ENCODE measurements at places on chromosomes 3 and 15. TPM values are rescaled to one million over a fixed set of nuclear protein-coding genes. Genes with fewer than 3 reads are reported as not detected.

- H3K4me3 ChIP-seq: no peak overlapping the region
- no peak overlapping the region for H3K27ac ChIP-seq
- no peaks in the 10 kb centered on the region for H3K4me1 ChIP-seq
- no peak for DNase-seq
- no peaks in the 10 kb centered on the region for H3K36me3 ChIP-seq
Observed at GRCh38 chr3:176190755-176191154, 1006.5 kb downstream of the TBL1XR1 start.

DNA sequence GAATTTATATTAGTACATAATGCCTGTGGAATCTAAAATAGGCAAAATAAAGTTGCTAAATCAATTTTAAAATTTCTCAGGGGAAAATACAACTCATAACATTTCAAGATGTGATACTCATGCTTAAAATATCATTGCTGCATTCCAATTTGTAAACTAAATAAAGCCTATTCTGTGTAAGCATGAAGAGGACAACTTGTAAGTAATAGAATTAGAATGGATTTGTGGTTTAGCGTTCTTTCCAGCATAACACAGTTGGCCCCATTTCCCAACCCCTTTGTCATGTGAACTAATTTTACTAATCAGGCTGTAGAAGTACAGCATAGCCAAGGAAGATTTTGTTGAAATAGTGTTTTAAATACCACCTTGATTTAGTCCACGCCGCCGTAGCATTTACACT lies 437.2 kb downstream of the SI start:
- H3K27me3 ChIP-seq: no peaks in the 10 kb centered on the region
- no peaks in the 10 kb centered on the region for H3K36me3 ChIP-seq
- DNase-seq: no peak
- no peak overlapping the region for H3K27ac ChIP-seq
- no peaks in the 10 kb centered on the region for H3K4me1 ChIP-seq
- H3K4me3 ChIP-seq: no peak overlapping the region

DNA sequence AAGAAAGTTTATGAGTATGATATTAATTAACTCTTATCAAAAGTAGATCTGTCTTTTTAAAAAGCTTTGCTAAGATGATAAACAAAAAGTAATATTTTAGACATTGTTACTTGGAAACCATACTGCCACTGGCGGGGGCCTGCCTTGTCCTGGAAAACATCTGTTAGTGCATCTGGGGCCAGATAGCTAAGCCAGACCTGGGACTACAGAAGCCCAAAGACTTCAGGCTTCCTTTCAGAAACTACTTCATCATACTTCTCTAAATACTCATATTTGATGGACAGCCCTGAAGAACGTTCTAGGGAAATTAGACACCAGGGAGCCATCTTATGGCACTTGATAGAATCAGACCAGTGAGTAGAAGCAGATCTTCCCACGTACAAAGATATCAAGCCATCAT lies 795.4 kb upstream of the SEMA6D start:
- H3K36me3 ChIP-seq: no peaks in the 10 kb centered on the region
- no peak overlapping the region for H3K27ac ChIP-seq
- no peak for DNase-seq
- no peaks in the 10 kb centered on the region for H3K27me3 ChIP-seq

GRCh38 chr15:37252530-37252929 lies 152.2 kb upstream of the MEIS2 start:
- no peak overlapping the region for H3K4me3 ChIP-seq
- H3K27me3 ChIP-seq: no peaks in the 10 kb centered on the region
- no peaks in the 10 kb centered on the region for H3K4me1 ChIP-seq
- no peaks in the 10 kb centered on the region for H3K36me3 ChIP-seq

DNA sequence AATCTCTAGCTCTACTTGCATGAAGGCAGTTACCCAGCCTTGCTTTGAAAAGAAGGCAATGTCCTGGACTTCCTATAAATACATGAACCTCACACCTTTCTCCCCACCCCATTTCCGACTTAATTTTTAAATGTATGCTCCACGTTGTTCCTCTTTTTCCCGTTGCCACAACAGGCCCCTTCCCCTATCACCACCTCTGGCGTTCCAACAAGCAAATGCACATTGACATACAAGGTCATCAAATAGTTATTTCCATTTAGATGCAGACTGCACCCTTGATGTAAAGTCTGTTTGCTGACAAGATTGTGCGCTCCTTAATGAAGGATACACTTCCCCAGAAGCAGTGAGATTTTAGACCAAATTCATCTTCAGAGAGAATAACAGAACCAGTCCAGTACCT lies 260.7 kb upstream of the UMPS start:
- H3K4me1 ChIP-seq: peaks cover 4% of the 10 kb centered on the region
- no peak overlapping the region for H3K27ac ChIP-seq
- DNase-seq: no peak
- no peaks in the 10 kb centered on the region for H3K27me3 ChIP-seq

DNA sequence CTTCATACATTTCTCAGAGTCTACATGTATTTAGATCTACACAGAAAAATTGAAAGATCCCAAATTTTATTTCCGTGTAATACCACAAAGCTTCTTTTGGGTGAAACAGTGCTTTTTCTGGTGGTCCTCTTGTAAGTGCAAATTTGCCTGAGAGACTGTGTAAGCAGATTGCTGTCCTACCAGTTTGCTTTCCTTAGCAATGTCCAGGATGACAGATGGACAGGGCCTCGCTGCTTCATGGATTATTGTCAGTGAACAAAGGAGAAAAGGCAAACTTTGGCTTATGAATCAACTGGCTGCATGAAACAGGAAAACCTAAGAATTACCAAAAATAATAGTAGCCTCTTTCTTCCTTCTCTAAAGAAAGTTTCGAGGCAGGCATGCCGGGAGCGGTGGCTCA lies 82.6 kb upstream of the UBE2E1 start:
- H3K36me3 ChIP-seq: no peaks in the 10 kb centered on the region
- DNase-seq: no peak
- no peaks in the 10 kb centered on the region for H3K27me3 ChIP-seq
- H3K4me3 ChIP-seq: no peak overlapping the region
- H3K27ac ChIP-seq: no peak overlapping the region
- H3K4me1 ChIP-seq: no peaks in the 10 kb centered on the region

DNA sequence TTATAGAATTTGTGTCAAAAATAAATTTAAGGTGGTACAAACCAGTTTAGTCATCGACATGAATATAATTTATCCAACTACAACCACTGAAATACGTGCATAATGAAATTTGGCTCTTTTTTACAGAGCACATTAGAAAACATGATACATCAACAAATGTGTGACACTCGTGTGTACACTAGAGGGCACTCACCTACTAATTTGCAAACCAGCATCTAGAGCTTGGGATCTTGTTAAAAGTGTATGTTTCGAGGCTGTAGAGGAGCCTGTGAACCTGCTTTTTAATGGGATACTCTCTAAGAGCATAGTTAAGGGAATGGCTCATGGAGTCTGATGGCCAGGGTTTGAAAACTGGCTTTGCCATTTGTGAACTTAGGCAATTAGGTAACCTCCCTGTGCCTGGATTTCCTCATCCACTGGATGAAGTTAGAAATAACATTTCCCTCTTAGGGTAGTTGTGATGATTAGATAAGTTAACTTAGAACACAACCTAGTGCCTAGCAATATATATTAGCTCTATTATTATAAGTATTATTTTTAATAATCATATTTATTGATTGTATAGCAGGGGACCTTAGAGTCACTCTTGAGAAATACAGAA lies 8.8 kb upstream of the CPOX start:
- peak; percentile 49 for DNase-seq
- H3K4me1 ChIP-seq: no peaks in the 10 kb centered on the region
- H3K27ac ChIP-seq: no peak overlapping the region
- no peaks in the 10 kb centered on the region for H3K36me3 ChIP-seq
- H3K4me3 ChIP-seq: no peak overlapping the region

GRCh38 chr3:67361323-67361722 lies 293.1 kb downstream of the SUCLG2 start:
- no peaks in the 10 kb centered on the region for H3K27me3 ChIP-seq
- no peak overlapping the region for H3K27ac ChIP-seq

DNA sequence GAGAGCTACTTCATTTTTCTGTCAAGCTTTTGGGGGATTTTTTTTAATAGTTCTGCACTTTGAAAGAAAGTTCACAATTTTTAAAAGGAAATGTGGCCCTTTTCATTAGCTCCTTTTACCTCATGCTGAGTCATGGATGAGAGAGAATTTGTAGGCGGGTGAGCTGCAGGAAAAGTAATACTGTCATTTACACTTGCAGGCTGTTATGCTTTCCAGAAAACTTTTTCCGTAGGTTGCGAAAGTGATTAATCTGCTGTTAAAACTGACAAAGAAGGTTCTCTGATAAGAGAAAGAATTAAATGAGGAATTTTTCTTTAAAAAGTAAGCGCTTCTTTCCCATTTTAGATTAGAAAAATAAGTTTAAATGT lies 430.2 kb downstream of the LPP start:
- no peak for DNase-seq
- no peak overlapping the region for H3K27ac ChIP-seq
- no peaks in the 10 kb centered on the region for H3K36me3 ChIP-seq
- H3K27me3 ChIP-seq: no peaks in the 10 kb centered on the region
- H3K4me3 ChIP-seq: no peak overlapping the region

DNA sequence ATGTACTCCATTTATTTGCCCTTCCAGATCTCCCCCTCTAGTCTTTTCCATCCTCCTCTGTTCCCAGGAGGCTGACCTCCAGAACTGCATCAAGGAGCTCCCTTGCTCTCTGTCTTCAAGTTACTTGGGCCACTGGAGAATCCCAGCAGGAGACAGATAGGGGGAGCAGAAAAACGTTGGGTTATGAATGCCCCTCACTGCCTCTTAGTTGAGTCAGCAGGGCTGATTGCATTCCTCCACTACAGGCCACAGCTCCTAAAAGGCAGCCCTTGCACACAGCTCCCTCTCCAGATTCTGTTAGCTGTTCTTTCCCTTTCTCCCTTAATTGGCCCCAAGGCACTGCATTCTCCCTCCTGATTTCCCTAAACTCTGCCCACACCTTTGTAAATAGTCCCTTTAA lies 12.4 kb upstream of the CEP152 start:
- no peaks in the 10 kb centered on the region for H3K4me1 ChIP-seq
- no peak overlapping the region for H3K4me3 ChIP-seq
- H3K36me3 ChIP-seq: no peaks in the 10 kb centered on the region
- DNase-seq: no peak
- H3K27ac ChIP-seq: no peak overlapping the region

DNA sequence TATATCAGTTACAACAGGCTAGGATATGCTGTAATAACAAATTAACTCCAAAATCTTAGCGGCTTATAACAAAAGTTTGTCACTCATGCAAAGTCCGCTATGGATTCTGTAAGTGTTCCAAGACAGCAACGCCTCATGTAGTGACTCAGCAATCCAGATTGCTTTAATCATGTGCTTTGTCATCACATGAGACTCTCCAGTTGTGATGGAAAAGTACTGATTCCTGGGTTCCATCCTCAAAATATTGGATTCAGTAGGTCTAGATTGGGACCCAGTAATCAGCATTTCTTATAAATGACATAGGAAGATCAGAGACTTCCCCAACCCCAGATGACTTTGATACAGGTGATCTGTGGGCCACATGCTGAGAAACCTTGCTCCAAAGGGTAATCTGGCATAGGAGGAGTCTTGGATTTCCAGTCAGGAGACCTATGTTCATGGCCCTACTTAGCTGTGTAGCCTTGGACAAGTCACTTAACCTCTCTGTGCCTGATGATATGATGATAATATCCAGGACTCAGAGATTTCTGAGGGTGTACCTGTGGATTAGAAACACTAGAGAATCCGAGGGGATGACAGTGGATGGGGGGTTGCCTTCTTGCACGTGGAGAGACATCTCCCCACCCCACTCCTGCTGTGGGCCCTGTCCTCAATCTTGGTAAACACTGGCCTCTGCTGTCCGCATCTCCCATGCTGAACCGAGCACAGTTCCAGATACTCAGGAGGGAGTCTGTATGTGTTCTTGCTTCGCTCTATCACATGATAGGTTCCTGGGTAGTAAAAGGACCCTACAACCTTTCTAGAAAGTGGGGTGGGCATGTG lies 65.5 kb downstream of the CORO2B start:
- no peak overlapping the region for H3K4me3 ChIP-seq
- H3K27me3 ChIP-seq: no peaks in the 10 kb centered on the region
- no peaks in the 10 kb centered on the region for H3K36me3 ChIP-seq

DNA sequence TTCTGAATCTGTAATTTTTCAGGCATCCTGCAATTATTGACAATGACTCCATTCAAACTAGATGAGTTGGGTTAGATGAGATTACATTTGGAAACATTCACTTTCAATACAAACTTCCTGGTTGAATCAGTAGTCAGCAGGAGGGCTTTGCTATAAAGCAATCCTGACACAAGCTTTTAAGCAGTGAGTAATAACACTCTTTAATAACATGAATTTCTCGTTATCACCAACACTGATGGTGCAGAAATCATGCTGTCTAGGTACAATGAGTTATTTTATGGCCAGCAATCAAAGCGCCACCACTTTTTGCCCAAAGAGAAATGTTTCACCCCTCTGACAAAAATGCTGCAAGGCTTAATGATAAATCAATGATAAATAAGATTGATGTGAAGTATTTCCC lies 474.8 kb upstream of the CNTN4 start:
- no peak overlapping the region for H3K27ac ChIP-seq
- H3K36me3 ChIP-seq: no peaks in the 10 kb centered on the region
- no peak overlapping the region for H3K4me3 ChIP-seq
- DNase-seq: no peak
- no peaks in the 10 kb centered on the region for H3K4me1 ChIP-seq
- H3K27me3 ChIP-seq: no peaks in the 10 kb centered on the region

GRCh38 chr15:57639306-57639705 lies 47.6 kb downstream of the MYZAP start:
- no peak for DNase-seq
- peaks cover 58% of the 10 kb centered on the region for H3K36me3 ChIP-seq
- no peak overlapping the region for H3K4me3 ChIP-seq
- no peaks in the 10 kb centered on the region for H3K27me3 ChIP-seq
- peaks cover 20% of the 10 kb centered on the region for H3K4me1 ChIP-seq

DNA sequence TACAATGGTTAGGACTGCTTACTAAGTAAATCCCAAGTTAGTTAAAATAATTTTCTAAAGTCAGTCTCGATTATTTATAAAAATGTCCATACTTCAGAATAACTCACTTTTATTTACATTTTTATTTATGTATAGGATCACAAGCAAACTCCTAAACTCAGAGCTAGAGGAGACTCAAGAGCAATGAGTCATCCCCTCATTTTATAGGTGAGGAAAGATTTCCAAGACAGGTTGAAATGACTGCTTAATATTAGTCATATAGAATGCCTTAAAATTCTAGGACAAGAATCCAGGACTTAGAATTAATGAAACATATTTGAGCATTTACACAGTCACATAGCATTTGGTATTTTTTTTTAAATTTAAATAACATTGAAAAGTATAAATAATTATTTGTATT lies 983.8 kb downstream of the SI start:
- H3K4me3 ChIP-seq: no peak overlapping the region
- no peak overlapping the region for H3K27ac ChIP-seq
- H3K4me1 ChIP-seq: no peaks in the 10 kb centered on the region
- no peaks in the 10 kb centered on the region for H3K36me3 ChIP-seq
- DNase-seq: no peak

The CHL1 gene
- total RNA-seq: 1.4 TPM

The LIPH gene
- 5.0 TPM for total RNA-seq

The FYTTD1 gene
- 28.5 TPM for total RNA-seq

The PP2D1 gene
- not detected for total RNA-seq

The AHSG gene
- 0.19 TPM for total RNA-seq

The RHOV gene
- 19.8 TPM for total RNA-seq
